ENCODE measurements at places on chromosomes 4 and X.

DNA sequence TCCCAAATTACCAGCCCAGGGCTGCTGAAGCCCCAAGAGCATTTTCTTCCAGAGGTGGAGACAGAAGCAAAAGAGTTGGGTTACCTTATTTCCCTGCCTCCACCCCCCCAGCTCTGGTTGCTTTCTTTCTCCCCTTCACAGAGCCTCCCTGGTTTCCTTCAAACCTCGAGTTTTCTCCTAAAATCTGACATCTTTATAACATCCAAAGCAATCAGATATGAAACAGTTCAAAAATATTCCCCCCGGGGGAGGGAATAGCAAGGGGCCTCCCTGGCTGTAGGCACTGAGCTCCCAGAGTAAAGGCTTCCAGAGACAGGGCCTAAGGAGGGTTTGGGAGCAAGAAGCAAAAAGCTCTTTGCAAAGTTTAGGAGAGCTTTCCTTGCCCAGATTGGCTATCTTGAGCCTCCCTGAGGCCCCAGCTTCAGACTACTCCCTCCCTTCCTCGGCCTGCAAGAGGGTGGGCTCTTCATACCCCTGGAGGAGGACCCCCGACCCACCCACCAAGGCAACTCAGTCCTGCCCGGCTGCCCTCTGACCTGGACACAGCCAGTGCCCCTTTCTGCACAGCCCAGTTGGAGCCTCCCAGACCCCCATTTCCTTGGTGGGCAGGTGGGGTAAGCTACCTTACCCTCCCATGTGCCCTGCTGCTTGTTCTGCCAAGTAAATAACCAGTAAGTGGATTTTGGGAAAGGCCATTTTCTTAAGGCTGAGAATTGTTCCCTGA, 7.6 kb downstream of the MAMLD1 start:
- DNase-seq: no peak

DNA sequence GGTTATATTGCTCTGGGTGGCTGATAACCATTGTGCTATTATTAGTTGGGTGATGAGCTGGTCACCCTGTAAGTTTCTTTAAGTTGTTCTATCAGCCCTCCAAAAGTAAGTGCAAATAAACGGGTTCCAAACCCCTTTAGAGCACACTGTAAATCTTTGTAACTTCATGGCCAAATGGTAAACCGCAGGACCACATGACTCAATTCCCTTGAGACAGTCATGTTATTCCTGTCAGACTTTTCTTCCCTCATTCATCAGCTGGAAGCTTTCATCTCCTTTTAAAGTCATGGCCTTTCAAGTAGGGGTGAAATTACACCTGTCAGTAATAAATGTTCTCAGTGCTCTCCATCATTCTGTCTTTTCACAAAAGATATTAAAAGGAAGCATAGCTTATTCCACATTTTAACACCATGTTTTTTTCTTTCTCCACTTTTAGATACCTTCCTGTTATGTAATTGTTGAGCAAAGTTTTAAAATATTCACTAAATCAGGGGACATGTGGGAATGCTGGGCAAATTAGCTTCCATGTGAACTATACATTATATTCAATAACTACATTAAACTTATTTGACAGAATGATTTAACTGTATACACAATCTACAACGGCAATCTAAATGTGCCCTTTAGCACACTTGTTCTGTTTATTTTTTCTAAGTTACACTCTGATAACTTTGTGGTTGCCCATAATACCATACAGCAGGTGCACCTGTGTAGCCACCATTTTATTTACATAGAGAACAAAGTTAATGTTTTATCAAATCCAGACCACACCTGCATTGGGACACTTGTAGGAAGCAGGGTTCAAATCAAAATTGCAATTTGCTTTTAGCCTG, 275.5 kb downstream of the CFAP299 start:
- DNase-seq: no peak

- peak; percentile 27 for DNase-seq
These were observed 204.9 kb downstream of the SMARCA1 start for GRCh38 chrX:129318375-129318774.

GRCh38 chr4:39054497-39054896, 7.5 kb upstream of the KLHL5 start:
- DNase-seq: peak; percentile 93

DNA sequence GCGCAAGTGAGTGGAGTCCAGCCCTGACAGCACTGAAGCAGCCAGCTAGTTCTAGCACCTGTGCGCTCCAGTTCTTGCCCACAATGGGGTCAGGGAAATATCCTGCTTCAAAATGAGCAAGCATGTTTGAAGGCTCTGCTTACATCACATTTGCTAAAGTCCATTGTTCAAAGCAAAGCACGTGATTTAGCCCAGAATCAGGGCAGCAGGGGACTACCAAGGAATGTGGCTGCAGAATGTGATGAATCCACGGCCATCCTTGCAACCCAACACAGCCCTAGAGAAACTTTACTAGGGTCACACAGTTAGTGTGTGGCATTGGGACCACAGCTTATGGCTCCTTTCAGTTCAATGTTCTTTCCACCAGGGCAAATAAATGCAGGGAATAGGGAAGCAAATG, 47.3 kb upstream of the SMIM31 start:
- DNase-seq: no peak
